ENCODE measurements at places on chromosomes 2 and 18.

- no peak for DNase-seq
Observed at GRCh38 chr2:119836455-119837142, 76.9 kb downstream of the PTPN4 start.

GRCh38 chr2:233761040-233761769, 1.1 kb downstream of the UGT1A1 start:
- DNase-seq: no peak

DNA sequence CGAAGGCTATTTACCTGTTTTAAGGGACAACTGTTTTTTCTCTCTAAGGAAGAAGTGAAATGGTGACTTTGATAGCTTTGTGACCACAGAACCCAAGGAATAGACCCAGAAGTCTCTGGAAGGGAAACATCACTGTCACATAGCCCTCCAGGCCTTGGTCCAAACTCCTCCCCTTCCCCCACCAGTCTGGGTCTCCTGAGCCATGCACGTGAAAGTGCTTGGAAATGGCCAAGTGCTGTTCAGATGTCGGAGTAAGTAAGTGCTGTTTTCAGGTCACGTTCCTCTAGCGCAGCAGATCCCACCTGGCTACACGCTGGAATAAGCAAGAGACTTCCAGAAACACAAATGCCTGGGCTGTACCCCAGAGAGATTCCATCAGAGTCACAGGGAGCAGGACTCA, 73.0 kb upstream of the AFF3 start:
- no peak for DNase-seq

- peak; percentile 59 for DNase-seq
Observed at GRCh38 chr18:28875059-28875458, 698.1 kb upstream of the CDH2 start.

- no peak for DNase-seq
Observed at GRCh38 chr2:122168799-122169198, 413.3 kb downstream of the TSN start.

DNA sequence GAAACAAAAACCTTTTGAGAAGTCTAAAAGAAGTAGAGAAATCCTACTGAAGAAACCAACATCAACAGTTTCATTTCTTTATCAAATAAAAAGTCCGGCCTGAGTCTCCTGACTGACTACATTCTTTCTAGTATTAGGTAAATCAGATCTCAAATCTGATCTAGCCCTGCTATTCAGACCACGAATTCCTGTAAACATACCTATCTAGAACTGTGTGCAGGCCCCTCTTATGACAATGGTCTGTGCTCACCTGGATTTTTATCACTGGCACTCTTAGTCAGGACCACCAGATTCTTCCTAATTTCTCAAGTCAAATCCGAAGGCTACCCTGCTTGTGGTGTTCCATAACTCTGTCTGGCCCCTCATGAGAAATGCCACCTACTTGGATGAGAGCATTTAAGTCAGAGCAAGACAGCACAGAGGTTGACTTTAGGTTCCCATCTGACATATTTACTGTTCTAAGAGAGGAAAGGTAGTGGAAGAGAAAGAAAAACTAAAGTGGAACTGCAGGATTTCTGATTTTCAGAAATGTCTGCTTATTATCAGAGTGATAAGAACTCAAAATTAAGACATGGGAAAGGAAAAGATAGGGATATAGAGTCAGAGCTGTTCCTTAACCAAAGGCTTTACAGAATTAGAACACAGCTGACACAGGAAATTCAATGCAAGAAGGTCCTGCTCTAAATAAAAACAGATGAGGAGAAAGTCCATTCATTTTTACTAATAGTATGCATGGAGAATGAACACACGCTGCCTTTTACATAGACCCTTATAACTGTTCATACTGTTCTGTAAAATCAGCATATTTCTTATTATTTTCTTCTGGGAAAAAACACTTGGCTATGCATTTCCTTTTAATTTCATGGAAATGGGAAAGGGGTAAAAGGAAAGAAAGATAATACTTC, 56.5 kb downstream of the SLC8A1 start:
- no peak for DNase-seq

GRCh38 chr2:135055182-135055786, 3.2 kb downstream of the RAB3GAP1 start:
- no peak for DNase-seq

DNA sequence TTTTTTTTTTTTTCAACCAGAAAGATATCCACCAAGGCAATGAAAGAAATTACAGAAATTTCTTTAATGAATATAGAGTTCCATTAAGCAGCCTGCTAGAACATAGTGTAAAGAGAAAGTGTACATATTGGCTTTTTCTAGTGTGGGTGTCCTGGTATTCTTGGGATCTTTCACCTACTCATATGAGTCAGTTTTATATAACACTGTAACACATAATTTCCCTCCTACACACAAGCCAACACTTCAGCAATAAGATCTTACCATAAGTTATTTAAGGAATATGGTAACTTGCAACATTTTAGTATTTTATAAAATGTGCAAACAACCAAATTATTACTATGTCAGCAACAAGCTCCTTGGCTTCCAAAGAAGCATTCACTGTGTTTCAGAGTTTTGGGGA, 59.9 kb downstream of the ZRANB3 start:
- DNase-seq: no peak

- no peak for DNase-seq
Observed at GRCh38 chr2:163246135-163246534, 407.6 kb upstream of the KCNH7 start.

GRCh38 chr2:67974559-67975430, 88.0 kb downstream of the C1D start:
- peak; percentile 12 for DNase-seq

- no peak for DNase-seq
Observed at GRCh38 chr2:162365392-162365791, 21.5 kb downstream of the GCA start.

- no peak for DNase-seq
Observed at GRCh38 chr18:48889115-48889941, 61.4 kb downstream of the SMAD7 start.

DNA sequence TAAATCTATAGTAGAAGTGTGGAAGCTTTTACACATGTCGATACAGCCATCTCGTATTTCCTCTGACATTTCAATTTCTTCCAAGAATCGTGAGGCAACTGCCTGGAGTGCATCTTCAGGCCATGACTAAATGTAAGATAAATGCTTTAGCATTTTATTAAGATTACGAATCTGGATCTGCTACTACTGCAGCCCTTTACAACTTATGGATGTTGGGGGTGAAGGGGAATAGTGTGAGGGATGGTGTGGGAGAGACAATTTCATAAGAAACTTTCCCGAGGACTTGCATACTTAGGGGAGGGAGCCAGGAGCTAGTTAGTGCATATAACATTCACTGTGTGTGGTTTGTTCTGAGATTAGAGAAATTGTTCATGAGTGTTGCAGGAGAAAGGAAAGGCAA, 204.8 kb downstream of the SLC39A10 start:
- DNase-seq: no peak

DNA sequence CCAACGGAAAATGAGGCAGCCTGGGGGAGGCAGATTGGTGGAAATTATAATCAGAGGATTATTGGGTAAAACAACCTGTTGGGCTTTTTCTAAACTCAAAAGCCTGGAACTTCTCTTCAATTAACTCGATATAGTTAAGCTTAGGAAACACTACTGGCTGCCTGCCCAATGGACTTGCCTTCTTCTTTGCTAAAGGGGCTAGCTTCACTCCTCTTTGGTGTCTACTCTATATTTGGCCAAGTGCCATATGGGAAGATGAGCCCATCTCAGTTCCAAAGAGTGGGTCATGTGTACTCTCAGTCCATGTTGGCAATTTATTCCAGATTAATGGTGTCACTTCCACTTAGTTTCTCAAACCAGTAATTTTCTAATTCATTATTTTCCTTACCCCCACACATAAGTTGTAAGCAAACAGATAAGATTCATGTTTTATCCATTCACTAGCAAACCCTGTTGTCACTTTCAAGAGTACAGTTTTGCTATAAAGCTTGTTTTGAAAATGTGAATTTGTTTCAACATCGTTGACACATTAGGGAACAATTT, 34.3 kb downstream of the DARS1 start:
- DNase-seq: peak; percentile 79

DNA sequence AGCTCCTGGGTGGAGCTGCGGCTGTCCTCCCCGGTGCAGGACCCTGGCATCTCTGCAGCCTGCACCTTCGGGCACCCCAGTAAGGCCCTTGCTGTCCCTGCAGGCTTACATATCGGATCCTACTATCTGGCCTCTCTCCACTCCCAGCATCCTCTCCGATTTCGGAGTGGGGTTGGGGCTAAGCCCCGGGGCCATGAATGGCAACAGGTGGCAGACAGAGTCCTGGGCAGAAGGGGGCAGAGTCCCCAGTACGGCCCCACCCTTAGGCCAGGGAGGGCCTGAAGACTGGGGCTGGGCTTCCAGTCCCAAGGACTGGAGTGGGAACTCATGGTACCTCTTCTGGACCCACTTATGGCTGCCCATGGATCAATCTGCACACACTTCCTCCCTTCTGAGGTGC, 180.4 kb upstream of the MC4R start:
- no peak for DNase-seq

GRCh38 chr2:217331523-217332416, 471.9 kb upstream of the TNP1 start:
- DNase-seq: no peak

GRCh38 chr2:88590998-88591613, 36.2 kb downstream of the EIF2AK3 start:
- DNase-seq: peak; percentile 38
